ENCODE measurements at places on chromosomes 3 and 15.

DNA sequence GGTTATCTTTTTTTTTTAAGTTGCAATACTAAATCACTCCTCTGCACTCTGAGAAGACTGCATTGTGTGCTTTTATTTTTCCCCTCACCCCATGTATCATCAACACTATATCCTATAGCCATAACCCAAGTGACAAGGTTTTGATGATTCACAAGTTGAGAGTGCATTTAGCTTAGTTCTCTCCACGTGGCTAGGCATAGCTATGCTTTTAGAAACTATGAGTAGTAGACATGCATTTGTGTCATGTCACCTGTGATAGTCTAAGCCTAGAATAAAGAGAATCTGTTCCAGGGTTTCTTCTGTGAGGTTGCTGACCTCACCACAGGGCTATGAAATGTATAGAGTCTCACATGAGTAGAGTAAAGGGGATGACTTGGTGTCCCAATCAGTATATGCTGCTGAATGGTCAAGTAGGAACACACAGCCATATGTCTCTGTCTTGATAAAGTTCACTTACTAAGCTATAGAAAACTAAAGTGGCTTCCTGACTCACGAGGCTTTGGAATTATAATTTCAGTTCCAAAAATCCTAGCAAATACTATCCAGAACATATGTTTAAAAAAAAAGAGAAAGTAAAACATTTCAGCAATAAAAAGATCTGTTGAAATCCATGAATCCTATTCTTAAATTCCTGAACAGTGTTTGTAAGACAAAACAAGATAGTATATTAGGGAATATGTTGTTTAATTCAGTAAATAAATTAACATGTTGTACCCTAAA, 206.3 kb downstream of the LSAMP start:
- no peak for DNase-seq

- no peak for DNase-seq
These were observed 48.9 kb downstream of the GASK1A start for GRCh38 chr3:43028001-43028400.

GRCh38 chr15:70588613-70589012, 174.7 kb downstream of the UACA start:
- DNase-seq: no peak

DNA sequence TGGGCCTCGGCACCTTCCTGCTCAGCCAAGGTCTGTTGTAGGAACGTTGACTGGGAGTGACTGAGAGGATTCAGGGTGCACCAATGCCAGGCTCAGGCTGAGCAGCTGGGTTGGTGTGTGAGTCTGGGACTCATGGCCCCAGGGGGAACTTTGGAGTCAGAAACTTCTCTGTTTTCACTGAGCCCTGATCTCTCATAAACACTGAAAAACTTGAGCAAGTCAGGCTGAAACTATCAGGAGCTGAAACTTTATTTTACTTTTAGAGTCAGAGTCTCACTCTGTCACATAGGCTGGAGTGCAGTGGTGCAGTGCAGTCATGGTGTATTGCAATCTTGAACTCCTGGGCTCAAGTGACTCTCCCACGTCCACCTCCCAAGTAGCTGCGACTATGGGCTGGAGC, 3.0 kb downstream of the TRAK1 start:
- no peak for DNase-seq

DNA sequence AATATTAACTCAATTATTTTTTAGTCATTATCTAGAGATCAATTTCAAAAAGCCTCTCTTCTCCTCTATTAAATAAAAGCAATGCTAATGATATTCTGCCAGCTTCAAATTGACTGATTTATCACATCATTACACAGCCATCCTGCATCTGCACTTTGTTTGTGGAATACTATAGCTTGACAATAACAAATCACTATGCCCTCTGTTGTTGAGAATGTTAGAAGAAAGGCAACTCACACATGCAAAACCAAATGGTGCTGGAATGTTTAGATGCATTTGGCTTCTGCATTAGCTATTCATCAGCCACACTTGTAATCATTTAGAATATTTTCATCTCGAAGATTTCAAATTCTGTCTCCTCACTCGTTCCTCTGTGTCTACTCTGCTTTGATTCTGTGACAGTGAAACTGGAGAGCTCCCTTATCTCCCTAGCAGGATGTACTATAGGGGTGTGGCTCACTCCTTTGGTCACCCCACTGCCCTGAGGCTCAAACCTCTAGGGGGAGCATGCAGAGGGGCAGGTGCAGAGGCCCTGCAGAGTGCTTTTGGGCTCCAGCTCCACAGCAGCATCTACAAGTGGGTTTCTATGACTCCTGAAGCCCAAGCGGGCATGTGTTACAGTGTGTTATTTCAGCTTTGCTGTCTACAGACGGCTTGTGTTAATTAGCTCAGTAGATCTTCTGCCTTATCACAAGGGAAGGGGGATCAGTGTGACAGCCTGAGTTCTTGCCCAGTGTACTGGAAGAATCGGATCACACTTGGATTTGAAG, 454.1 kb upstream of the BCHE start:
- no peak for DNase-seq

GRCh38 chr15:33810806-33811205, 157.5 kb upstream of the CHRM5 start:
- no peak for DNase-seq

DNA sequence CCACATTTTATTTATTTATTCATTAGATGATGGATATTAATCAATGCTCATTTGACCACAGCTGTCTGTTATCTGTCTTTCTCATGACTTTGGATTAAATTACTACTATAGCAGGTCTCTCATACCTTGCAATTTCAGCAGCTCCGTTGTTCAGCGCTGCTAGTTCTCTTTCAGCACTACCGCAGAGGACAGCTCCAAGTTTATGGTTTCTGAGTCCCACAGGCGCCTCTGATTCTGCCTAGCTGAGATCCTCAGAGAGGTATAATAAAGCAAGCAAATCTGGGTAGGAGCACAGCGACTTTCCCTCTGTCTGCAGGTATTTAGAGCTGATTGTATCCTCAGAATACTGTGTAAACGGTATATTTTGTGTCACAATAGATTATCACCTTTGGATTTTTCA, 204.9 kb downstream of the CNTN4 start:
- no peak for DNase-seq

Data from stimulated activated CD4-positive, alpha-beta T cell treated with anti-CD3 and anti-CD28 coated beads, TNF-alpha, amount 100 ng/mL, for 24 hours (primary cell).